A549 treated with CpdA at 1 μM for 4 hours (cell line): ENCODE measurements at places on chromosomes 2 and 18. TPM values are rescaled to one million over a fixed set of nuclear protein-coding genes. Genes with fewer than 3 reads are reported as not detected.

The BOD1L2 gene
- total RNA-seq: not detected in 5 replicates

The CD207 gene
- not detected in 5 replicates for total RNA-seq

The MERTK gene
- total RNA-seq: 1.7 to 2.1 TPM (median 1.8 TPM) in 5 replicates

The NT5DC4 gene
- 0.49 TPM in 1 of 5 replicates, not detected in the others for total RNA-seq

The GBX2 gene
- total RNA-seq: 2.2 to 3.7 TPM (median 2.6 TPM) in 5 replicates
